Lower leg skin (tissue), 4 donors: ENCODE measurements at places on chromosomes 6 and 20. TPM values are rescaled to one million over a fixed set of nuclear protein-coding genes. Genes with fewer than 3 reads are reported as not detected.

GRCh38 chr6:77834591-77834996 lies 181.8 kb downstream of the MEI4 start:
- DNase-seq: no peak

DNA sequence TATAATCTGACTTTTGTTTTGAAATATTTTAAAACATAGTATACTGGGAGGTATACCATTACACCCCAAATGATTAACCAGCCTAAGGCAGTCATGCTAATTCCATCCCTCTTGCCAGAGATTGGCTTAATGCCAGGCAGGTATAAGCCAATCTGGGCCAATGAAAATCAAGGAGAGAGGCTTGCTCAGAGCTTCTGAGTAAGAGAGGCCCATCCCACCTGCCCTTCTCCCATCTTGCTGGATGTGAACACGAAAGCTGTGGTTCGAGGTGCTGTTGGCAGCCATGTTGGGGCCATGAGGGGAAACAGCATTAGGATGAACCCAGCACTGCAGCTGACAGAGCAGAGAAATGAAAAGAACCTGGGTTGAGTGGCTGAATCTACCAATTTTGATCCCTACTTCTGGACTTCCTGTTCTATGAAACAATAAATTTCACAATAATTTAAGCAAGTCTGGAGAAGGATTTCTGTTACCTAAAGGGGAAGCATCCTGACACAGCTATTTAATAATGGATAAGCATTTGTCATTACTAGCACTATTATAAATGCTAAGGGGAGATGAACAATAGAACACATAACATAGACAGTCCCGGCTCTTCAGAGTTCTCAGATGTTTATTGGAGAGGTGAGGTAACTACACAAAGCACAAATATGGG lies 152.3 kb downstream of the CDC5L start:
- no peak for DNase-seq

DNA sequence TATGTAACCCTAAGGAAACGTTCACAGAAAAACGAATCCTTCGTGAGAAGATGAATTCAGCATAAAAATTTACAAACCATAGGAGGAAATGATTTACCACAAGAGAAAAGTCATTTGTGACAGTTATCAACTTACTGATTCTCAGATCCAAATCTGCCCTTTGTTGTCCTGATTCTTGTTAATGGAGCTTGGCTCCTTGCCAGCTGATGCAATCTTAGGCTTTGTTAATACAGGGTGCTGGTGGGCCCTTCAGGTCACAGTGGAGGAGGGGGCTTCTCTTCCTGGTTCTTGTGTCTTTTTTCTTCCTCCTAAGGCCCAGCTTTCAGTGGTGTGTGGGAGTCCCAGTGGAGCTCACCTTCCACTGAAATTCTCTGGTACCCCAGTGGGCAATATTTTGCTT lies 108.4 kb upstream of the MAP3K7 start:
- no peak for DNase-seq

DNA sequence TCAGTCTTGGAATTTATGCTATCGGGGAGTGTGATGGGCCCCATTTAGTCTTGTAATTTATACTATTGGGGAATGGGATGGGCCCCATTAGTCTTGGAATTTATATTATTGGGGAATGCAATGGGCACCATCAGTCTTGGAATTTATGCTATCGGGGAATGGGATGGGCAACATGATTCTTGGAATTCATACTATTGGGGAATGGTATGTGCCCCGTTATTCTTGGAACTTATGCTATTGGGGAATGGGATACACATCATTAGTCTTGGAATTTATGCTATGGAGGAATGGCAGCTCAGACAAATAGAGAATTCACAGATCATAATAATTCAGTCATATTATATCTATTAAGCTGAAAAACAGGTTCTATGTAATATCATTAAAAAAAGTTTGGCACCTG lies 300.3 kb downstream of the SMOC2 start:
- DNase-seq: no peak

GRCh38 chr6:143842461-143842901 lies 657 bp upstream of the LTV1 start:
- DNase-seq: no peak

- no peak for DNase-seq
These were observed 15.4 kb upstream of the IYD start for GRCh38 chr6:150353445-150353844.

The TPX2 gene
- total RNA-seq: 8.6 TPM
